ENCODE measurements at places on chromosomes 7 and 10.

DNA sequence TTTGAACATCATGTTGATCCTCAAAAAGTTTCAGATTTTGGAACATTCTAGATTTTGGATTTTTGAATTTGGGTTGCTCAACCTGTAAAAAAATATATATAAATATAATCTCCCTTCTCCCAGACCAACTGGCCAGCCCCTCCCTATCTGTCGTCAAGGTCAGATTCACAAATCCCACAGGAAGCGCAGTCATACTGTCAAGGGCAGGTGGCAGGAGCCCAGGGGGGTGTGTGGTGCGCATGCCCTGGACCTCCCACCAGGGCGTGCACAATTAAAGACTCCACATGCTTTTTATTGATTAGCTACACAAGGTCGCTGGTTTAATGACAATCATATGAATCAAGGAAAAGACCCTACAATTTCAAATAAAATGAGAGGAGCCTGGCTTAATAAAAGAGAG, 77.0 kb upstream of the EEPD1 start:
- no peak for DNase-seq

DNA sequence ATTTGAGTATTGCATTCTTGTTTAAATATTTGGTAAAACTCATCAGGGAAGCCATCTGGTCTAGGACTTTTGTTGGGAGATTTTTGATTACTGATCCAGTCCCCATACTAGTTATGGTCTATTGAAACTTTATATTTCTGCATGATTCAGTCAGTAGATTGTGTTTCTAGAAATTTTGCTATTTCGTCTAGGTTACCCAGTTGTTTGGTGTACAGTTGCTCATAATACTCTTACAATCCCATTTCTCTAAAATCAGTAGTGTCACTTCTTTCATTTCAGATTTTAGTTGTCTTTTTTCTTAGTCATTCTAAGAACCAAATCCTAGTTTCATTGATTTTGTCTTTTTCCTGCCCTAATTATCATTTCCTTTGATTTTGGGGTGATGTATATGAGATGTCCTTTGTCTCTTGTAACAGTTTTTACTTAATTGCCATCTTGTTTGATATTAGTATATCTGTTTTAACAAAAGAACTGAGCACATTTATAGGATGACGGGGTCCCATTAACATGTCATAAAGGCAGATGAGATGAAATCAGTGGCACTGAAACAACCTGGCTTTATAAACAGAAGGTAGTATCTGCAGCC, 7.9 kb downstream of the MALSU1 start:
- DNase-seq, result no peak

GRCh38 chr7:24052572-24053260, 231.3 kb upstream of the NPY start:
- peak; percentile 88 for DNase-seq

DNA sequence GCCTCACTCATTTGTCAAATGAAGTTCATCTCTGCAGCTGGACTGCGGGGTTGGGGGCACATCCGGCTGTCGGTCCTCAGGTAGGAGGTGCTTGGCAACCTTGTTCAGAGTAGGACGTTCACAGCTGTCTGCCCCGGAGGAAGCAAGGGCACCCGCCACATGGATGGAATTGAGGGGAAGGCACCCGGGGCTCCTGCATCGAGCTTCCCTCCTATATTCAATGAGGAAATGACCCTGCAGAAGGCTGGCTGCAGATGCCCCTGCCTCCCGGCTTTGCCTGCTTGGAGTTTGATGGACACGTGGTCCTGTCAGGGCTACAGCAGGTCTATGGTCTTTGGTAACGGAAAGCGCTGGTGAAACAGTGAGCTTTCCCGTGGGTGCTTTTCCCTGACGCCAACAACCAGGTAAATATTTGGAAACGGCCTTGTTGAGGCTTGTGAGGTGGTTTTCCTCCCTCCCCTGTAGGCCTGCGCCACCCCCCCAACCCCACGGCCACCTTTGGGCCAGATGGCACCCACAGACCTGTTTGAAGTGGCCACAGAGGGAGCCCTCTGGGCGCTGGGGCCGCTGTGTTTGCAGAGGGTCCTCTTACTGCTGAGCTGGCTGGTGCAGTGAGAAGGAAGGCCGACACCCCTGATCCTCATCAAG, 32.9 kb downstream of the HTRA1 start:
- DNase-seq, result no peak

DNA sequence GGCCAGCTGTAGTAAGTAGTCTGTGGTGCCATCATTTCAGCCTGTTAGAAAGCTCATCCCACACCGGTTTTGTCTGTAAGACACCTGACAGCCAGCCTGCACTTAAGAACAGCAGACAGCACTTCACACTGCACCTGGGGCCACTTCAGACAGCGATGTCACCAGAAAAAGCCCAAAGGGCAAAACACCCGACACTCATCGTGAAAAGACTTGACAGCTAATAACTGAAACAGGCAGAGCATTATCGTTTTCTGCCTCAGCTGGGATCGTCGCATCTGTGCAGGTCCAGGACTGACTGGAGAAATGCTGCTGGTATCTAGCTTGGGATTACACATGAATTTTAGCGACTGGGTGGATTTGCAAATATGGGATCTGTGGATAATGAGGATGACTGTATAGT, 16.8 kb upstream of the LAT2 start:
- no peak for DNase-seq

- DNase-seq, result no peak
Measured at GRCh38 chr7:2631946-2632732, at the start of gene TTYH3. Gene TTYH3, plus strand, starts transcription at chr7:2631986. Its CDS starts 170 bp downstream, at chr7:2632156.

DNA sequence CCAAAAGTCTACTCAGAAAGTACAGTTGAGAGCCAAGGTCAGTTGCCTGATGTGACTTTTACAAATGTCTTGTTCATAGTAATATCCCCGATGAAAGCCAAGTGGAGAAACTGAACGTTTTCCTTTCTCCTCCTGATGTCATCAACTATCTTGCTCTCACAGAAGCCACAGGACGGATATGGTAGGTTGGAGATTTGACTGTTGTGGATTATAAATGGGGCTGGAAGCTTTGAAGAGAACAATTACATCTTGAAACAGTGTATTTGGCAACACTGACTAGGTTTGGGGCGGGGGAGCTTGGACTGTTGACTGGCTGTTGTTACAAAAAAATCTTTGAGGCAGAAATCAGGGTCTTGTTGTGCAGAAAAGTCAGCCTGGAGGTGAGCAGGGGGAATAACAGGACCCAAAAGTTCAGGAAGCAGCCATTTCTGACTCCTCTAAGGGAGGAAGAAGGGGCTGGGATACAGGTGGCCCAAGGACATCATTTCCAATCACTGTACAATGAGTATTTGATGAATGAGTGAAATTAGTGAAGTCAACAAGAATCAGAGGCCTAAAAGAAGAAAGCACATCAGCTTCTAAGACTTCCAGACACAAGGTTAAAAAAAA, 24.3 kb downstream of the PLEKHS1 start:
- DNase-seq, result no peak

- DNase-seq, result peak; percentile 20
Measured at GRCh38 chr10:52578871-52579405, 193.6 kb downstream of the MBL2 start.

GRCh38 chr10:12448729-12449391, 99.5 kb downstream of the CAMK1D start:
- peak; percentile 88 for DNase-seq

DNA sequence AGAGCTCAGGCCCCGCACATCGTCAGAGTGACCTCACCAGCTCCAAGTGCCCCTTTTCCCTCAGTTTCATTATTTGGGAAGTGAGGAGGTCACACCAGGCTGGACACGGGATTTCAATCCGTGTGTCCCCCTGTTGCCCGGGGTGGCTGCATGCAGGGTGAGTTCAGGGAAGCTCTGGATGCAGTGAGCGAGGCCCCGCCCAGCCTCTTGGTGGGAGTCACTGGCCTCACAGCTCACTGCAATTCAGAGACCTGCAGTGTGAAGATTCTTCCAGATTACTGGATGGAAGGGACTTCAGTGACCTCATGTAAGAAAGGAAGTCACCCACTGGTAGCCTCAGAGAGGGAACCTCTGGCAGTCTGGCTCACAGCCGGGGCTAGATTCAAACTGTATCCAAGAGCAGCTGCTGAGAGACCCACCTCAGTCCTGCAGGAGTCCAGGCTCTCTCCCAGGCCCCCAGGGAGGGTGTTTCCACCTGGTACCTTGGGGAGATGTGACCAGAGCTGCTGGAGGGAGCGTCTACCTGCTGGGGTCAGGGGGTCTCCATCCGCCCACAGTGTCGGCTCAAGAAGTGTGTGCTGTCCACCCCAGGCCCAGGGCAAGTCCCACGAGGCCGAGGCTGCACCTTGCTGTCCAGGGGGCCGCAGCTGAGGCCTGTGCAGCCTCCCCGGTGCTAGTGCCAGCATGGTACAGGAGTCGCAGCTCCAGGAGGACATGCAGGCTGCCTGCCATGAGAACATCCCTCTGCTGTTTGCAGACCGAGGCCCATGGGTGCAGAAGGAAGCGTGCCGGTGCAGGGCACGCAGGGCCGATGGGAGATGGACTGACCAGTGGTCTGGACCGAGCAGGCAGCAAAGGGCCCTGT, 54.4 kb downstream of the MGMT start:
- DNase-seq, result no peak

DNA sequence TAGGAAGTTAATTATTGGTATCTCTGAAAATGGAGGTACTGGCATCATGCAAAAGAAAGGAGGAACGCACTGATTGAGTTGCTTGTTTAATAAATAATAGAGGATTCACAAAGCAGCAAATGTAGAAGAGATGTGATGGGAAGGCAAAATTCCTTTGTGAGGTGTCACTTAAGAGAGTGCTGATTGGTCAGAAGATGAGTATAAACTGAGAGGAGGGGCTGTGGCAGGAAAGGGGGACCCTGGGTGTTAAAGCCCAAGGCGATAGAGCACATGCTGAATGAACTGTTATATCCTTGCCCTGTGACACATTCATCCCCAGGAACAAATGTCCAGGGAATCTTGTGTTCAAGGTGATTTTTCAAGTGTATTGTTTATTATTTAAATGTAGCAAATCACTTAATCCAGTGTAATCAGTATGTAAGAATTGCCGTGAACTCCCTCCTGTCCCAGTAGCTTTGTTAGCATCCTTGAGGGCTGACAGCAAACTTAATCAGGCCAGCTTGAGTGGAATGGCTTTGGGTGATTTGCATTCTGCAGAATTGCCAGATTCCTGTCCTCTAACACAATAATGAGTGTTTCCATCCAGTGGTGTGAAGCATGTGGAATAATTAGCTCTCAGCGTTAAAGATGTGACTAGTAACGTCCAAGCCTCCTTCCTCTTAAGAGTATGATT, 111.9 kb downstream of the CHN2 start:
- no peak for DNase-seq

DNA sequence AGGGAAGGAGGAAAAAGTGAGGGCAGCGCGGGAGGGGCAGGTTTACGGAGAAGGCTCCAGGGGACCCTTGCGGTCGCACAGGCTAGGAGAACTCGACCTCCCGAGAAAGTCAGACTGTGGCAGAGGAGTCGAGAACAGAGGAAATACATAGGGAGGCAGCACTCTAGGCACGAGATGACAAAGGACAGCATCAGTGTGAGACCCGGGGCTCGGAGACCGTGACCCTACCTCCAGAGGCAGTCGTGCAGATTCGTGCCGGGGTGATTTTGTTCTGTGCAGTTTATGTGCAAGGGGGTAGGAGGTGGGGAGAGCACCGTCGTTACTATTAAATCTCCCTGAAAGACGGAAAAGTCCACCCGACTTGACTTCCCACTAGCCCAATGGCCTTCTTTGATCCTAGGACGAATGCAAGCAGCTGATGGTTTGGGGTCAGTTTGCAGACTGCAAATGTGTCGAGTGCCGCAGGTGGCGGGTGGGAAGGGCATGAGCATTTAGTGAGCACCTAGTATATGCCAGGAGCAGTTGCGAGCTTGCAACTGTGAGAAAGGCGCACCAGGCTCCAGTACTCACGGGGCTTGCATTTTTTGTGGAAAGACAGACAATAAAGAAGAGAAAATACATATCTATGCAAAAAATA, 674 bp upstream of the OSBPL3 start:
- DNase-seq, result no peak

GRCh38 chr7:101243646-101244374, 1.1 kb downstream of the FIS1 start:
- DNase-seq, result no peak

DNA sequence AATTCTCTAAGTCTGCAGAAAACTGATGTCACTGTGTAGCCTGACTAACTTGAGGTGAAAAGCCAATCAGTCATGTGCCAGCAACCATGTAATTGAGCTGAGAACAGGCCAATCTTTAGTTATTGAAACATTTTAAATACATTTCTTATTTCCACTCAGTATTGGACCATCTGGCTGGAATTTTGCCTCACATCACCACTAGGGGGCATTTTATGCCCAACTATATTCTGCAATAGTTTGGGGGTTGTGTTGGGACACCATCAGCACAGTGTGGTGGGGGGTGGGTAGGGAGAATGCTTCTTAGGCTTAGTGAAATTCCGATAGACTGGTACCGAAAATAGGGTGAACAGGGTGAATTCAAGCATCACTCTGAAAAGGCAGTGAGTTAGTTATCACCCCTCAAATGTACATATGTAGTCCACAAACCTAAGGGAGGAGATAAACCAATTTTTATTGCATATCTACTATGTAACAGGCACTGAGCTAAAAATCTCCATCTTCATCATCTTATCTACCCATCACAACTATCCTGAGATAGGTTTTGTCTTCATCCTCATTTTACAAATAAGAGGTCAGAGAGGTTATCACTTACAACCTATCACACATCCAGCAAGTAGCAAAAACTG, 17.8 kb downstream of the NPSR1 start:
- peak; percentile 21 for DNase-seq

- DNase-seq, result no peak
Measured at GRCh38 chr10:63922468-63923284, 401.5 kb downstream of the REEP3 start.

- DNase-seq, result peak; percentile 96
Measured at GRCh38 chr7:101121991-101122932, 4.6 kb upstream of the SERPINE1 start.

DNA sequence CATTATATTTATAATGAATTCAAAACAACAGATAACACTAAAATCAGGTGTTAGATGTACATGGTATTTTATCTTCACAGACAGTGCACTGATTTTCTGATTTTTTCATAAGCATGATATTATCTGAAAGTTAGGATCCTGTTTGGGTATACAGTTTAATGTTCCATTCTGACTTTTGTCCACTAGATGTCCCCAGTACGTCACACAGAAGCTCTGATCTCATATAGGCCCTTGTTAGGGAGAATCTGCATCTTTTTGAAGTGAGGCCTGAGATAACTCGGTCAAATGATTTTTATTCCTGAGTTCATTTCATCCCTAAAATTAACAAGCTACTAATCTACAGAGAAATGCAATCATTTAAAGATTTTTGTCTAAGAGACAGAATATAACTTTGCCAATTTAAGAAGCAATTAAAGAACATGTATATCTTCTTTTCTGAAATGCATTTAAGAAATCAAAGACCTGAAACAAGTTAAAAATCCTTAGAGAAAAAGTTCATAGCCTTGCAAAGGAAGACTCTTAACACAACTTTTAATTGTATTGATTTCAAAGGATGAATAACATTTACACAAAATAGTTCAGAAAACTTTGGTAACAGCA, 72.0 kb upstream of the TES start:
- DNase-seq, result peak; percentile 63

DNA sequence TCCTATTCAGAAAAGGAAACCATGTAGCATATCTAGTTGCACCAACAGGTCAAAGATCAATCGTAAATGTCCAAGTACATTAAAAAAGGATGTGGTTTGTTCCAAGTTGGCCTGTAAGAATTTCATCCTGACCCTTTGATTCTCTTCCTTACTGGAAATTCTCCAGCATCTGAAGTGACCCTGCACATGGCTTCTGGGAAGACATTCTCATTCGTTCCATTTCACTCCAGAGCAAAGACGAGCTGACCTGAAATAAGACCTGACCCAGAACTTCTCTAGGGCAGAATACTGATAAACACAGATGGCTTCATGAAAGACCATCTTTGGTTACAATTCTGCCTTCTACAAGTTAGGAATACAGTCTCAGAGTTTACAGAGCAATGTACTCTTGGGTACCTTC, 39.8 kb downstream of the ASB4 start:
- DNase-seq, result no peak

- DNase-seq, result peak; percentile 10
Measured at GRCh38 chr7:31114593-31115343, 62.7 kb downstream of the ADCYAP1R1 start.
